ENCODE measurements at places on chromosomes 7 and 10.
A peak's percentile ranks its signal among the peaks of the same experiment; 100 is the strongest.

GRCh38 chr7:84157171-84157570 lies 37.4 kb downstream of the SEMA3A start:
- DNase-seq, result no peak

GRCh38 chr10:14173706-14174594 lies 156.8 kb downstream of the FRMD4A start:
- DNase-seq, result no peak

DNA sequence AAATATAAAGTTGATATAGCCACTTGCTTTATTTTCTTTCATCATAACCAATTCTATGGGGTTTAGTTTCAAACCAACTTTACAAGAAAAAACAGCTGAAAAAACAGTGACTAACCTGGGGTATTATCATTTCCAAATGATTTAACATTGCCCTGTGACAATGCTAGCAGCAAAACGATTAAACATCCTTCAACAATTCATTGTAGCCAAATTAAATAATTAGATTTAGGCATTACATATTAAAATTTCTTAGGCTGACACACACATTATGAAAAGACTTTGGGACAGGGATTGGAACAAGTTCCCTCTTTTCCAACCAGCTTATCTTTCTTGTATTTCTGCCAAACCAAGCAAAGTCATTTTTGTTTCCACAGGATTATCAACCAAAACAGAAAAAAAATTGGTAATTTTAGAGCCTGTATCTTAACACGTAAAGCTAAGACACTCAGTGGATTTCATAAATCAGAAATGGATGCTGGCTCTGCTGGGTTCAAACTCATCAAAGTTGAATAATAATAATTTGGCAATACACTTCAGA lies 84.0 kb downstream of the SEMA3D start:
- DNase-seq, result no peak

DNA sequence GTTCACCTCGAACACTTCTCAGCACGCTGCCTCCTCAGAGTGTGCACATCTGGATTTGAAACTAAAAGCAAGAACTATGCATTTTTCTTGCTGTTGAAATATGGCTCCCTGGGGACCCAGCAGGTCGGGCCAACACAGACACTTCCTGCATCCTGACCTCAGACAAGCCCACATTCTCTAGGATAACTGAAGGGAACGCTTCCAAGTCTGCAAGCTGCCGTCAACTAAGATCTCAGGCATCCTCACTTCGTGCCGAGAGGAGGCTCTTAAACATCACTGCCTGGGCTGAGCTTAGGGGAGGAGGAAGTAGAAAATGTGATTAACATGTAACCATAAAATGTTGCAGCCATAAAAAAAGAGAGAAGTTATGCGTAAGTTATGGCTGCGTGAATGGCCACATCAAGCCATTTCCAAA lies 65.5 kb downstream of the PYROXD2 start:
- no peak for DNase-seq

DNA sequence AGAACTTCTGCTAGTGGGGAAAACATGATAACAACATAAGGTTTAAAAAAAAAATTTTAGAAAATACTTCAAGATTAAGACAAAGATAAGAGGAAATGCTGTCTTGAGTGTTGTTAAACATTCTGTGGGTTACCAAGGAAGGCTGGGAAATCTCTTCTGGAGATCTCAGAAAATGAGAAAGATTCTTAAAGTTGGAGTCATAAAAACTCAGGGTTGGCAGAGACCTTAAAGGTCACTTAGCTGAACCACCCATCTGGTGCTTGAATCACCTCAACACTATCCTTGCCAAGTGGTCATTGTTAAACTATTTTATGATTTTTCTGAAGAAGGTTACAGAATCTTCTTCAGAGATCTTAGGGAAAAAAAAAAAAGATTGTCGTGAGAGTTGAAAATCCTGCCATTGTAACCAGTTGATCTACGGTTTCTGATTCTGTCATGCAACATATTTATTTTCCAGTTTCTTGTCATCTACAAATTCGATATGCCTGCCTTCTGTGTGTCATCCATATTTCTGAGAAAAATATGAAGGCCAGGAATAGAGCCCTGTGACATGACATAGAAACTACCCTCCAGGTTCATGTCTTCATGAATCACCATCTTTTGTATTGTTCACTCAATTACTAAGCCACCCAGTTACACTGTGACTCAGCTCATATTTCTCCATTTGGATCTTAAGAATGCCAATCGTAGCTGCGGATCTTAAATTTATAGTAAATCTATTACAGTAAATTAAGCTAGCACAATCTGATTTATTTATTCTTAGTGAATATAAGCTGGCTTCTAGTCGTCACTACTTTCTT lies 179.2 kb downstream of the ST7 start:
- no peak for DNase-seq

DNA sequence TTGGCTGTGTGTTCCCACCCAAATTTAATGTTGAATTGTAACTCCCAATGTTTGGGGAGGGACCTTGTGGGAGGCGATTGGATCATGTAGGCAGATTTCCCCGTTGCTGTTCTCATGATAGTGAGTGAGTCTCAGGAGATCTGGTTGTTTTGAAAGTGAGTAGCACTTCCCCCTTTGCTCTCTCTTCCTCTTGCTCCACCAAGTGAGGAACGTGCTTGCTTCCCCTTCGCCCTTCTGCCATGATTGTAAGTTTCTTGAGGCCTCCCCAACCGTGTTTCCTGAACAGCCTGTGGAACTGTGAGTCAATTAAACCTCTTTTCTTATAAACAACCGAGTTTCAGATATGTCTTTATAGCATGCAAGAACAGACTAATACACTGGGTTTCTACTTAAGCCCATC lies 176.3 kb downstream of the CDK14 start:
- no peak for DNase-seq

- DNase-seq, result no peak
Observed at GRCh38 chr7:143885951-143886350, 16.0 kb downstream of the TCAF1 start.

- DNase-seq, result no peak
Observed at GRCh38 chr10:17199351-17199804, 2.1 kb downstream of the TRDMT1 start.

DNA sequence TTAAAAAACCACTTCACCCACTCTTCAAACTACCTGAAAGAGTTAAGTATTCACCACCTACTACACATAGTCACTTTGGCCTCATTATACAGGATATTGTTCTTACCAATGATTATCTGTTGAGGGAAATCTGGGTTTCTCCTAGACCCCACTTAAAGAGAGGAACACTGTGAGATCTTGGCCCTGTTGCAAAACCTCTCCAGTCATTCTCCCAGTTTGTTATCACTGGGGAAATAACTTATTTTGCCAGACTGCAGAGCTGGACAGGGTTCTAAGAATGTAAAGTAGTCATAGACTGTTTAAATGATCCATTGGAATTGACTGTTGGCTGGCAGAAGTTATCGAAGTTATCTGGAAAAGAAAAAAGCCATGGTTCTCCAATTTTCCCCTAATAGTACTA lies 143.8 kb downstream of the HGF start:
- DNase-seq, result no peak

DNA sequence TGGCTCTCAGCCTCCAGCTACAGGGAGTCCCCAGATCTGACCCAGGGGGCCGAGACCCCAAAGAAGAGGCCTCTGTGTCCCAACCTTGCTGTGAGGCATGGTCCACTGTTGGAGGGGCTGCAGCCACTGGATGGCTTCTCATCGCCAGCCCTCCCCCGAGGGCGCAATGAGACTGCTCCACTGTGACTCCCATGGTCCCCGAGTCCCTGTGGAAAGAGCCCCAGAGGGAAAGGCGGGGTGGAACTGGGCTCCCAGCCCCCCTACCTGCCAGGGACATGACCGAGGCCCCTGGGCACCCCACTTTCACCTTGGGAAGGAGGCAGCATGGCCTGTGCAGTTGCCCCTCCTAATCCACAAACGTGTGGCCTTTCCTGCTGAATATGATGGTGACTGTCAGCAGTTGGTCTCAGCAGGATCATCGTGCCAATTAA lies 33.5 kb upstream of the RET start:
- no peak for DNase-seq

- DNase-seq, result no peak
Observed at GRCh38 chr10:35442028-35442427, 105.7 kb downstream of the CCNY start.

- no peak for DNase-seq
Observed at GRCh38 chr10:18100669-18101068, 39.6 kb upstream of the CACNB2 start.

DNA sequence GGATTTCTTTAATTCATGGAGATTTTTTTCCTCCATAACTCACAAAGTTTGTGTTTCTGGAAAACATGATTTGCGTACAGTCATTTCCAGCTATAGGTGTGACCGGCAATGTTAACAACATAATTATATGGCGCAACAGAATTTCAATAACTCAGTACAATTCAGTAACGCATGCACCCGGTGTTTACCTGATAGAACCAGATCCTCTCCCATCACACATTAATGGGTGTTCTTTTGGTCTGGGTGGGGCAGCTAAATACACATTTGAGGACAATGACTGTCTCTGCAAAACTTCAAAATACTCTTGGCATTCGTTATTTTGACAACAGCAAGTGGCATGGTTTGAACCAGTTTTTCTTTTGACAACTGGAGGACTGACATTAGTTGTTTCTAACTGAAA lies 102.3 kb downstream of the KLF6 start:
- DNase-seq, result no peak

GRCh38 chr10:62812672-62813439 lies 3.3 kb downstream of the EGR2 start:
- no peak for DNase-seq

DNA sequence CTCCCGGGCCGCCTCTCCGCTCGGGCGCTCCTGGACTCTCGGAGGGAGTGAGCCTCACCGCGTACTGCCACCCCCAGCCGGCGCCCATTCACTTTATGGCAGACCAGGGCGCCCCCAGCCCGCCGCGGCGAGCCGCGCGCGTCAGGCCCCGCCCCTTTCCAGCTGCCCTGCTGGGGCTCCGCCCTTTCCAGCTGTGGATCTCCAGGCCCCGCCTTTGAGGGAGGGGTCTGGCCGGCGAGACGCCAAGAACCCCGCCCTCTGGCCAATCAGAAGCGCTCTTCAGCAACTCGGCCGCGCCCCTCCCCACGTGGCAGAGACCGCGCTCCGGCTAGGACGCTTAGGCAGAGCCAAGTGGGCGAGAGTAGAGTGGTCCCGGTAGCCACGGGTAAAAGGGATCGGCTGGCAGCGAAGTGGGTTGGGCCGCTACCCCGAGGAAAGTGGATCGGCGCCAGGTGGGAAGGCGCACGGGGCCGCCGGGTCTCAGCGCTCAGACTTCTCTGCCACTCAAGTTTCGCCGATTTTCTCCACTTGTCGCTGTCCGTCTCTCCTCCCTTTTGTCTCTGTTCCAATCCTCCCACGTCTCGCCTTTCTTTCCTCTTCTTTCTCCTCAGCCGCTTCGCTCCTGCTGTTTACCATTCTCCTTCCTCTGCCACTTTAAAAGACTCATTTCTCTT lies at the start of gene PITX3:
PITX3 (minus strand) TSS at position 69 of the 674 bp plus-strand sequence. CDS start 9,432 bp downstream, outside the sequence.
- DNase-seq, result peak; percentile 55

DNA sequence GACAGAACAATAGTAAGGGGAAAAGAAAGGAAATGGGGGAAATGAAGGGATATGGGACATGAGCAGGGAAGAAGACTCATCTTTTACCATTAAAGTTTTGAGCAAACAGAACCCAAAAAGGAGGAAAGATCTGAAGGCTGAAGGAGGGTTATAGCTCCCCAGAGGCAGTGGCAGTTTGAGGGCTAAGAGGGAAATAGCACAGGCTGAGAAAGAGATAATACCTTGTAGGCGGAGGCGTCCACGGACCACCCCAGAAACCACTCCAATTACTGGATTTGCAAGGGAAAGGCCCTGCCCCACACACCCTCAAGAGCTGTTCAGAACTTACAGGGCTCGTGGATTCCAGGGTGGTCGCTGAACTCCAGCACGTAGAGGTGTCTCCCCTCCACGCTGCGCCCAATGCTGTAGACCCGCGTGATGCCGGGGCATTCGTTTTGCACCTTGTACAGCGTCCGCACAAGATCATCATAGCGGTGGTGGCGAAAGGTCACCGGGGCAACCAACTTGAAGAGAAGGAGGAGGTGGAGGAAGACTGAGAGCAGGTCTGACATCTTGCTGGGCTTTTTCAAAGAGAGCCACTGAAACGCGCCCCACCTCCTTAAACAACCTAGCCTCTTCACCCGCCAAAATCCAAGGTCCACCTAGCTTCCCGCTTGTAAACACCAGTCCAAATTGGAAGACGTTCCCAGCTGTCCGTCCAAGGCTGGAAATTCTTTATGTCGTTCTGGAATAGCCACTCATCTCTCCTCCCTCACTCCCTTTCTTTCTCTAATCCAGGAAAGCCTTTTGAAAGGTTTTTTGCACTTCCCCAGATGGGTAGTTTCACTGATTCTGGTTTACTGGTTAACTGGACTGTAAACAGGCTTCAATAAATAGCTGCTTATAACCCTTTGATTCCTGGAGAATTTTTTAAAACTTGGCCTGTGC lies at the start of gene CPN1:
CPN1 (minus strand) TSS at position 795 of the 927 bp plus-strand sequence; CDS start at position 551, 244 bp downstream.
- DNase-seq, result no peak

- no peak for DNase-seq
Observed at GRCh38 chr7:84372712-84373111, 178.1 kb upstream of the SEMA3A start.

DNA sequence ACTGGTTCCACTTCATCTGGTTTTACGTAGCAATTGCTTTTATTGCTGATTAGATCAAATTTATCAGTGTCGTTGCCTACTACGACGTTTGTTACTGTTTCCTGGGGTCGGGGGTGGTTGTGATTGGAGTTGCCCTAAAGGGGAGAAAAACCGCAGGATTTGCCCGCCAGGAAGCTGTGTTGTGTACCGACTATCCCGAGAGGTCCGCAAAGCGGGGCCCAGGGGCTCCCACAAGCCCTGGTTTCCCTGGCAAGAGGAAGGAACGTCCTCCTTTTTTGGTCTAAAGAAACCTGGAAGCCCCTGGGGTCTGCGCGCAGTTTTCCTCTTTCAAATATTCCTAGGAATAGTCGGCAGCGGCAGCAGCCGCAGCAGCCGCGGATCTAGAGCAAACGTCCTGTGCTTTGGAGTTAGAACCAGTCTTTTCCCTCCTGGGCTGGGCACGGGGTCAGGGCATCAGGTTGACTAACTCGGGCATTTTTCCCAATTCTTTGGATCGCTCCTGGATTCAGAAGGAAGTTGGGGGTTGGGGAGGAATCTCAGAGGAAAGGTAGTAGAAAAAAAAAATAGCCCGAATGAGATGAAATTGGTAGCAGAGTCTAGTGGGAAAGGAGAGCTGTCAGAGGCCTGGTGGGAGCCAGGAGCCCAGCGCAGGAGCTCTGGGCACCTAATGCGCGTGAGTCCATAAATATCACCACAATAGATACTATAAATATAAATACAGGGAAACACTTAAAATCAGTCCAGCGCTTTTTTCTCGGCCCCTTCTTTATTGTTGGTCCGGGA lies 4.6 kb downstream of the VAX1 start:
- no peak for DNase-seq

DNA sequence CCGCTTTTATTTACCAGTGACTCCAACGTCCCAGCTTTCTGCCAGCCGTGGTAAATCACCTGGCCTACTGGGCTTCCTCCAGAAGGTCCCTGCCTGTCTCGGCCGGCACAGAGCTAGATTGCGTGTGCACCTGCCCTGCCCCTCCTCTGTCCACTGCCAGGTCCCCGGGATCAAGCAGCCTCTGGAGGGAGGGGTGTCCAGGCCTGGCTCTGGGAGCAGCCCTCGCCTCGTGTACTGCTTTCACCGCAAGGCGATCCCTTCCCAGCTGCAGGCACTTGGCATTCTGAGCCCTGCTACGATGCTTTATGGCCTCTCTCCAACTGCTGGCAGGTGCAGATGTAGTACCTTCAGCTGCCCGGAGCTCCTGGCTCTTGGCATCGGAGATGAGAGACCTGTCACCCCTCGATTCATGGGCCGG lies 7.4 kb downstream of the SLC29A3 start:
- no peak for DNase-seq
